ENCODE measurements at places on chromosomes 13 and 19.

- no peak for DNase-seq
These were observed 4.4 kb downstream of the HAS1 start for GRCh38 chr19:51719251-51719988.

DNA sequence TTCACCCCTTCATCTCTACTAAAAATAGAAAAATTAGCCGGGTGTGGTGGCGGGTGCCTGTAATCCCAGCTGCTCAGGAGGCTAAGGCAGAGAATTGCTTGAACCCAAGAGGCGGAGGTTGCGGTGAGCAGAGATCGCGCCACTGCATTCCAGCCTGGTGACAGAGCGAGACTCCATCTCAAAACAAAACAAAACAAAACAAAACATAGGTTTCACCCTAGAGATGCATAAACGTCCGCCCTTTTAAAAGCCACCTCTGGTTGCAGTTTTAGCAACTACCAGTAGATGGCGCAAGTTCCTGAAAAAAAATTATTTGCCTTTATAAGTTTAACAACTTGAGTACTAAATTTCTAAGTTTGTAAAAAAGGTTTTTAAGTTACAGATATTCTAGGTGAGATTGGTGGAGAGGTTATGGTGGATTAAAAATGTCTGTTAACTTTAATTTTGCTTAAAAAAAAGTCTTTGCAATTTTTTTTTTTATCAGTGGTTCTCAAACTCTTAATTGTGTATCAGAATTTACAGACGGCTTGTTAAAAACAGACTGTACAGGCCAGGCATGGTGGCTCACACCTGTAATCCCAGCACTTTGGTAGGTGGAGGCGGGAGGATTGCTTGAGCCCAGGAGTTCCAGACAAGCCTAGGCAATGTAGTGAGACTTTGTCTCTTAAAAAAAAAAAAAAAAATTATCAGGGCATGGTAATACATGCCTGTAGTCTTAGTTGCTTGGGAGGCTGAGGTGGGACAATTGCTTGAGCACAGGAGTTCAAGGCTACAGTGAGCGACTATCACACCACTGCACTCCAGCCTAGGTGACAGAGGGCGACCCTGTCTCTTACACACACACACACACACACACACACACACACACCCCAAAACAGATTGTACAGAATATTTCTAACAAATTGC lies 42.1 kb downstream of the NAA16 start:
- DNase-seq: peak; percentile 65

DNA sequence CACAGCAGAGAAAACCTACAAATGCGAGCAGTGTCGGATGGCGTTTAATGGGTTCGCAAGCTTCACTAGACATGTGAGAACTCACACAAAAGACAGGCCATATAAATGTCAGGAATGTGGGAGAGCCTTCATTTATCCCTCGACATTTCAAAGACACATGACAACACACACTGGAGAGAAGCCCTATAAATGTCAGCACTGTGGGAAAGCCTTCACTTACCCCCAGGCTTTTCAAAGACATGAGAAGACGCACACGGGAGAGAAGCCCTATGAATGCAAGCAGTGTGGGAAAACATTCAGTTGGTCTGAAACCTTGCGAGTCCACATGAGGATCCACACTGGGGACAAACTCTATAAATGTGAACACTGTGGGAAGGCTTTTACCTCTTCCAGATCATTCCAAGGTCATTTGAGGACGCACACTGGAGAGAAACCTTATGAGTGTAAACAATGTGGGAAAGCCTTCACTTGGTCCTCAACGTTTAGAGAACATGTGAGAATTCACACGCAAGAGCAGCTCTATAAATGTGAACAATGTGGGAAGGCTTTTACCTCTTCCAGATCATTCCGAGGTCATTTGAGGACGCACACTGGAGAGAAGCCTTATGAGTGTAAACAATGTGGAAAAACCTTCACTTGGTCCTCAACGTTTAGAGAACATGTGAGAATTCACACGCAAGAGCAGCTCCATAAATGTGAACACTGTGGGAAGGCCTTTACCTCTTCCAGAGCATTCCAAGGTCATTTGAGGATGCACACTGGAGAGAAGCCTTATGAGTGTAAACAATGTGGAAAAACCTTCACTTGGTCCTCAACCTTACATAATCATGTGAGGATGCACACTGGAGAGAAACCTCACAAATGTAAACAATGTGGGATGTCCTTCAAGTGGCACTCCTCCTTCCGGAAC lies 16.8 kb downstream of the ZNF57 start:
- no peak for DNase-seq

GRCh38 chr13:99227909-99228688 lies 27.4 kb downstream of the UBAC2 start:
- DNase-seq: peak; percentile 47

GRCh38 chr19:29501816-29502580 lies 23.8 kb upstream of the VSTM2B start:
- no peak for DNase-seq

DNA sequence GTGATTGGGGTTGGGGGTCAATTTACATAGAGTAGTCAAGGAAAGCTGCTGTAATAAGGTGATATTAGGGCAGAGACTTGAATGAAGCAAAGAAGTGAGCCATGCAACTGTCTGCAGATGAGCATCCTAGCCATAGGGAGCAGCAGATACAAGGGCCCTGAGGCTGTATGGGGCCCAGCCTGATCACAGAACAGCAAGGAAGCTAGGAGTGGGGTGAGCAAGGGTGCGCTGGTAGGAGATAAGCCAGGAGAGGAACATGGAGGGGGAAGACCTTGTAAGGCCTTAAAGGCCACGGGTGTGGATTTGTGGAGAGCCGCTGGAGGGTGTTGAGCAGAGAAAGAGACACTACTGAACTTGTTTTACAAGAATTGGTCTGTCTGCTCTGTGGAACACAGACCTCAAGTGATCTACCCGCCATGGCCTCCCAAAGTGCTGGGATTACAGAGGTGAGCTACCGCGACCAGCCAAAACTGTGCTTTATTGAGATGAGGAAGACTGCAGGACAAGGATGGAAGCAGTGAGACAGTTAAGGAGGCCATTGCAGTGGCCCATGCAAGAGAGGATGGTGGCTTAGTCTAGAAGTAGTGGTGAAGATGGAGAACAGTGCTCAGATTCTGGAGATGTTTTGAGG lies 93.0 kb downstream of the ZAR1L start:
- no peak for DNase-seq

- DNase-seq: peak; percentile 65
These were observed at the start of gene ZNF792 for GRCh38 chr19:34963573-34964406. Gene ZNF792, minus strand, starts transcription at chr19:34964229. Its CDS starts 567 bp downstream, at chr19:34963662.

GRCh38 chr13:41145136-41145908 lies 12.7 kb upstream of the KBTBD6 start:
- DNase-seq: no peak

GRCh38 chr19:45508417-45508860 lies 1.2 kb downstream of the VASP start:
- peak; percentile 52 for DNase-seq

- DNase-seq: no peak
These were observed 767.9 kb downstream of the PCDH9 start for GRCh38 chr13:66462187-66462586.

DNA sequence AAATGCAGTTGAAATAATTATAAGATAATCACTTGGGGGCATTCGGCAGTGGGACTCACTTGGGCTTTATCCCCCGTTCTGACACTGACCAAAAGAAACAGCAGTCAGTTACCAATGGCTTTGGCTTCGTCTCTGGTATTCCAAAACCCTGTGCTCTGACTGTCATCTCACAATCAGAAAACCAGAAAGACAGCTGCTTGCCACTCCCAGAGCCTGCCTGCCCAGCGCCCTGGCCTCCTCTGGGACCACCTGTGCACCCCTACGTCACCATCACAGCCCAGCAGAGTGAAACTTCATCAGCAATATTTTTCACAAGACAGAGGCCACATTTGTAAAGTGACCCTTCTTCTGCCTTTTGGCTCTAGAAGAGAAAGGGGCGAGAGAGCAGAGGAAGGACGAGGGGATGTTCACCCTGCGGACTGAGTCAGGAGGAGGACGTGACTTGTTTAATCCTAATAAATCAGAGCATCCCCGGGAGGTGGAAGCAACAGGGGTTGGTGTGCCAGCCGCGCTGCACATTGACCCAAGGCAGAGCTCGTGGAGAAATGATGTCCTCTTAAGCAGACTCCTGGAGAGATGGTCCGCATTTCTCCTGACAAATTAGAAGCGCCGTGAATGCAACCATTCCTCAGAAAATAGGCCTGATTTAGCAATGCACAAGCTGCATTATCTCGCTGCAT lies 397.8 kb upstream of the ZNF507 start:
- no peak for DNase-seq

DNA sequence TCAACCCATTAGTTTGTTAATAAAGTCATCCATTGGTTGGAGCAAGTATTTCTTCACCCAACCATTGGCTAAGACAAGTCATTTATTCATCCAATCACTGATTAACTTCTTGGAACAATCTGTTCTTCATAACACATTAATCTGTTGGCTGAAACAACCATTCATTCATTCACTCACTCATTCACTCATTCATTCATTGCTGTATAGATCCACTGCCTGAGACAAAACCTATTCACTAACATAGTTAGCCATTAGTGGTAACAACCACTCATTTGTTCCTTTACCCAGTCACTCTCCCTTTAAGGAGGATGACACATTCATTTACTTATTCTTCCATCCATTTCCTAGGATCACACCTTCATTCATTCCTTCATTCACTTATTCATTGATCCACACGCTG lies 15.2 kb downstream of the EML2 start:
- DNase-seq: no peak

DNA sequence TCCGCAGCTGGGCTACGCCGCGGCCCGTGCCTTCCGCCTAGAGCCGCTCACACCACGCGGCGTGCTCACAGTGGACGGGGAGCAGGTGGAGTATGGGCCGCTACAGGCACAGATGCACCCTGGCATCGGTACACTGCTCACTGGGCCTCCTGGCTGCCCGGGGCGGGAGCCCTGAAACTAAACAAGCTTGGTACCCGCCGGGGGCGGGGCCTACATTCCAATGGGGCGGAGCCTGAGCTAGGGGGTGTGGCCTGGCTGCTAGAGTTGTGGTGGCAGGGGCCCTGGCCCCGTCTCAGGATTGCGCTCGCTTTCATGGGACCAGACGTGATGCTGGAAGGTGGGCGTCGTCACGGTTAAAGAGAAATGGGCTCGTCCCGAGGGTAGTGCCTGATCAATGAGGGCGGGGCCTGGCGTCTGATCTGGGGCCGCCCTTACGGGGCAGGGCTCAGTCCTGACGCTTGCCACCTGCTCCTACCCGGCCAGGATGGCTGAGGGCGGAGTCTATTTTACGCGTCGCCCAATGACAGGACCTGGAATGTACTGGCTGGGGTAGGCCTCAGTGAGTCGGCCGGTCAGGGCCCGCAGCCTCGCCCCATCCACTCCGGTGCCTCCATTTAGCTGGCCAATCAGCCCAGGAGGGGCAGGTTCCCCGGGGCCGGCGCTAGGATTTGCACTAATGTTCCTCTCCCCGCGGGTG lies 7.4 kb downstream of the DBP start:
- no peak for DNase-seq

- DNase-seq: peak; percentile 72
These were observed 538 bp downstream of the LSM4 start for GRCh38 chr19:18322318-18322758.

- no peak for DNase-seq
These were observed 13.7 kb downstream of the CIB3 start for GRCh38 chr19:16159655-16160054.

DNA sequence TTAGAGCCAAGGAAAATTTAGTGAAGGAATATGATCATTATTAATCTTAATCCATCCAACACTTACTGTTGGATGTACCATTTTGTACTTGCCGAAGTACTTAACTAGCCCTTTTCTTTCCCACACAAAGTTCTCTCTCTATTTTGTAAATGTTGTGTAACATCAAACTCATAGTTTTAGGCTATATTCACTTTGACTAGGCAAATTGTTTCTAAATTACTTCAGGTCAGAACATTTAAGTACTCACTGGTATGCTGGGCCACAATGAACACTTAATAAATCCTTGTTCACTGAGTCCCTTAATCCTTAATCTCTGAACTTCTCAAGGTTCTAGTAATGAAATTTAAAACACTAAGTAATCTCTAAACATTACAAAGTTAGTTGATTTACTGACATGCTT lies 49.3 kb upstream of the EEF1AKMT1 start:
- DNase-seq: no peak

GRCh38 chr13:80572308-80572922 lies 231.5 kb upstream of the SPRY2 start:
- DNase-seq: no peak

GRCh38 chr19:7000333-7000732 lies 20.9 kb downstream of the MBD3L2B start:
- no peak for DNase-seq

DNA sequence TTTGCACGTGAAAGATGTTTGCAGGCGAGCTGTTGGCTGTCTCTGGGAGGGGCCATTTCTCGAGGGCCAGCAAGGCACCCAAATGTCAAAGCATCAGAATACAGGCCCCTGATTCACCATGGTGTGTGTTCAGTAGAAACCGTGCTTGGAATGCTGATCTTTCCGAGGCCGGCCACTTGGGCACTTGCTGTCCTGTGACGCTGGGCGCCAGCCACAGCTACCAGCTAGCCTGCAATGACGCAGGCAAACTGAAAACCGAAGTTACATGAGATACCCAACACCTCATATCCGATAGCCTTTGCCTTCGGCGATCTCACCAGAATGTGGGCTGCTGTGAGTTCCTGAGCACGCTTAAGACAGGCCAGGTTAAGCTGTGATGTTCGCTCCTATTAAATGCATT lies 12.0 kb downstream of the THOP1 start:
- DNase-seq: no peak

DNA sequence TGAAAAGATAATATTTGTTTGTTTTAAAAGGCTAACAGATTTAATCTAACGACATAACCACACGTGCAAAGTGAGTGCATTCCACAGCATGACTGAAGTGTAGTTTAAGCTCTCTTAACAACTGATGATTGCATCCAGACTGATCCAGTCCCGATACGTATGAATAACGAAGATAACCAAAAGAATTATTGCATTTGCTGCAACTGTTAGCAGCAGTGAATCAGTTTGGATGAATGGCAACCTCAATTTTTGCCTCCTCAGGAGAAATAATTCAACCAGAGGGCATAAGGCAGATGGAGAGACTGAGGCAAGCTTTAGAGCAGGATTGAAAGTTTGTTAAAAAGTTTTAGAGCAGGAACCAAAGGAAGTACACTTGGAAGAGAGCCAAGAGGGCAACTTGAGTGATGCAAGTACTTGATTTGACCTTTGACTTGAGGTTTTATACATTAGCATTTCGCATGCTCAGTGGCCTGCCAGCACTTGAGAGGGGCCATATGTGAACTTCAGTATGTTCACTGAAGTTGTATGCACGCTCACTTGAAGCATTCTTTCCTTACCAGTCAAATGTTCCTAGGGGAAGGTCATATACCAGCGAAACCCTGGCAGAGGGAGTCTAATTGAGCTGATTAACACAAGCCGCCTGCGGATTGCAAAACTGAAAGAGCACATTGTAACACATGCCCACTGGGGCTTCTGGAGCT lies 835.0 kb upstream of the PCDH20 start:
- DNase-seq: no peak

- no peak for DNase-seq
These were observed 12.5 kb downstream of the SAFB start for GRCh38 chr19:5635427-5635826.

All from activated CD4-positive, alpha-beta T cell treated with anti-CD3 and anti-CD28 coated beads, Interleukin-10, Interleukin-2, amounts not matched to agents 100 ng/mL and 50 ng/mL, durations not matched to agents 16 hours and 8 hours (primary cell).